ENCODE measurements at places on chromosomes 12 and 14. TPM values are rescaled to one million over a fixed set of nuclear protein-coding genes. Genes with fewer than 3 reads are reported as not detected.

GRCh38 chr12:106906715-106907114 is 49.0 kb upstream of the TMEM263 start:
- no peak for DNase-seq

- DNase-seq, result no peak
Measured at GRCh38 chr14:42421377-42422078, 814.9 kb downstream of the LRFN5 start.

DNA sequence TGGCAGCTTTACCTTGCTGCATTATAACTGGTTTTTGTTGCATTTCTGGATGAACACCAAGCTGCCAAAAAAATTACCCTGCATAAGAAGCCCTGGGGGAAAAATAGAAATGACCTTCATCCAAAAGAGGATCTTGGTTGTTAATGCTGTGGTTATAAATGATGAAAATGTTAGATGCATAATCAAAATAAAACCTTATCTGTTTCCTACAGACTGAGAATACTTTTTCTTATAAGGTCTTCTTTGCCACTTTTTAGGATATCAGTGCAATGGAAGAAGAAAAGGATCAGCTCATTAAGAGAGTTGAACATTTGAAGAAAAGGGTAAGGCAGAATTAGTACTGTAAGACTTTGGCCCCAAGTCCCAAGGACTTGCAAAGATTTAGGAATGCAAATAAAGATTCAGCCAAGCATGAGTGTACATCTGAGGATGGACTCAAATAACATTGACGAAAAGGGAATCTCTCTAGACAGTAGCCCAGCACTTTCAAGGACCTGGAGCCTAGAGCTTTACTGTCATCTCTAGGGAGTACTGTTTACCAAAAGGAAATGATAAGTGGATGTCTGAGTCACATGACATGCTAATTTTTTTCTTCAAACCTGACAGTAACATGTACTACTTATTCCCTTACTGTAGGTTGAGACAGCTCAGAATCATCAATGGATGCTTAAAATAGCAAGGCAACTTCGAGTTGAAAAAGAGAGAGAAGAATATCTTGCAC is 10.7 kb downstream of the IFT81 start:
- no peak for DNase-seq

ITGB7 gene
- 88.0 TPM for total RNA-seq

DNA sequence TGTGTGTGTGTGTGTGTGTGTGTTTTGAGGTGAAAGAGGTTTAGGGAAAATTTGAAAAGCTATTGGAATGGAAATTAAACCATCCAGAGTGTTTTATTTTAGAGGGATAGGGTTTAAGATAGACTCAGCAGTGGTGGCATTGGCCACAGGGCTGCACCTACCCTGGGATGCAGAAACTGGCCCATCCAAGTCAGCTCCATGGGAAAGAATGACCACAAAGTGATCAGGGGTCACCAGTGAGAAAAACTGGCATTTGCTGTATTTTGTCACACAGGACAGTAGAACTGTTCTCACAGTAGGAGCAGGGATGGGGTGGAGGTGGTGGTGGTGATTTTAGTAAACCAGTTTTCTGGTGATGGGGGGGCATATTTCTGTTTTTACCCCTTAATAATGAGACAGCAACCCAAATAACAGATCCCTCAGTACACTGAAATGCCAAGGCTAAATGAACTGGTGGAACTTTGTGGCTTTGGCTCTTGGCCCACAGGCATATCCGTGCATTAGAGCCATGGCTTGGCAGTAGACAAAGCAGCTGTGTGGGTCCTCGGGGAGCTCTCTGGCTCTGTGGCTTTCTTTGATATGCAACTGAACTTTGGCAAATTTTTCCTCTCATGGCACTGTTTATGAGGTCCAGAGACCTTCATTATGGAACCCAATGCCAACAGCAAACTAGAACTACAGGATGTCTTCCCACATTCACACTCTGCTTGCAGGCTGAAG is 348.3 kb downstream of the ZFP36L1 start:
- no peak for DNase-seq

CFAP251 gene
- total RNA-seq, result 0.70 TPM

WNT1 gene
- 0.42 TPM for total RNA-seq

- DNase-seq, result no peak
Measured at GRCh38 chr12:51932218-51933076, 19.1 kb upstream of the ACVR1B start.
